ENCODE measurements at places on chromosomes 1 and 21.

DNA sequence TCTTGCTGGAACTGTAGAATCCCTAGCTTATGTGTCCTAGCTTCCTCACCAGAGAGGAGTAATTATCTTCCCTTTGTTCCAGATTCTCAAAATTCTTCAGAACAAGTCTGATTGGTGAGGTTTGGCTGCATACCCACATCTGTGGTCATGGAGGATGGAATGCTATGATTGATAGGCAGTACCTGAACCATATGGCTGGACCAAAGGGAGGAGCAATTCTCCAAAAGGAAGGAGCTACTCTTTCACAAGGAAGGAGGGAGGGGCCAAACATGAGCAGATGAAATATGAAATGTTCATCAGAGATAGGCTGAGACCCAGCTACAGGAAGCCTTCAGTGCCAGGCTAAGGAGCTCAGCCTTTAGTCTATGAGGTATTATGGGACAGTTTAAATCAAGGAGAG, 5.0 kb upstream of the RNF19B start:
- DNase-seq: no peak

DNA sequence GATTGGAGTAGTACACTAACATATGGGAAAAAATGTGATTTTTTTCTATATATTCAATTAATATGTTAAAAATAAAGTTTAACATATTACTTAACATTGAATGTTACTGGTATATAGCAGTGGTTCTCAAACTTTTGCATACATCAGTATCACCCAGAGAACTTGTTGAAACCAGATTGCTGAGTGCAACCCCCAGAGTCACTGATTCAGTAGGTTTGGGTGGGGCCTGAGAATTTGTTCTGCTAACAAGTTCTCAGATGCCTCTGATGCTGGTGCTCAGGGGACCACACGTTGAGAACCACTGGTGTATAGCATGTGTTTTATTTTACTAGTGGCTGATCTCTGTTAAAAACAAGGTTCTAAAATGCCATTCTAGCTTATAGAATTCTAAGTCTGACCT, 161.9 kb downstream of the HHIPL2 start:
- DNase-seq: no peak

DNA sequence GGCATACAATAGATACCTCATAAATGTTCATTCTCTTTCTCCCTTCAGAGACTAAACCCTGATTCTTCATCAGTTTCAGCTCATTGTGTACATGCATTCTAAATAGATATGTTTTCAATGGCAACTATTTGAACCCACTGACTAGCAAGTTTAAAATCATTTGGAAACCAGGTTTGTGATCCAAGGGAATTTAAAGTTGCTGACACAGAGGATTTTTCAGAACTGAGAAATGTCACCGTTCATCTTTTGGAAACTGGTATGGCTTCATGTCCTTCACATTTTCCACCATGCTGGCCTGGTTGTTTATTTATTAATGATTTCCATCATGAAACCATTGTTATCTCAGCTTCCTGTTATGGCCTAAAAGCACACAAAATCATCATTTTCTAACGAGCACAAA, 81.8 kb upstream of the BARHL2 start:
- no peak for DNase-seq

DNA sequence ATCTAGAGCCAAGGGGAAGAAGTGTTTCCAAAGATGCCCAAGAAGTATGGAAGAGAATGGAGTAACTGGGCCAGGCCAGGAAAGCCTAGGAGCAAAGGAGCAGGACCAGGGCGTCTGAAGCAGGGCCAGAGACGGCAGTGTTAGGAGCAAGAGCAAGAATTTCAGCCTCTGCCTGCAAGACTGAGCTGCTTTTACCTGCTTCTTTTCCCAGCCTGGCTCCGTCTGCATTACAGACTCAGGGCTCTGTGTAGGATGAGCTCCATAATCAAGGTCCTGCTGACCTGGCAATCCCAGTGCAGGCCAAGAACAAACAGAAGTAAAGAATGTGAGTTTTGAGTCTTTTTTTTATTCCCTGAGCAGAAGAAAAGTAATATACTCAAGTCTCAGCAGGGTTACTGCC, 10.1 kb downstream of the FMO1 start:
- no peak for DNase-seq

Measured in glutamatergic neuron (in vitro differentiated cells).